ENCODE measurements at places on chromosomes 2 and 18.
A peak's percentile ranks its signal among the peaks of the same experiment; 100 is the strongest.

- peak; percentile 71 for DNase-seq
These were observed 2.7 kb downstream of the STARD7 start for GRCh38 chr2:96205888-96206287.

DNA sequence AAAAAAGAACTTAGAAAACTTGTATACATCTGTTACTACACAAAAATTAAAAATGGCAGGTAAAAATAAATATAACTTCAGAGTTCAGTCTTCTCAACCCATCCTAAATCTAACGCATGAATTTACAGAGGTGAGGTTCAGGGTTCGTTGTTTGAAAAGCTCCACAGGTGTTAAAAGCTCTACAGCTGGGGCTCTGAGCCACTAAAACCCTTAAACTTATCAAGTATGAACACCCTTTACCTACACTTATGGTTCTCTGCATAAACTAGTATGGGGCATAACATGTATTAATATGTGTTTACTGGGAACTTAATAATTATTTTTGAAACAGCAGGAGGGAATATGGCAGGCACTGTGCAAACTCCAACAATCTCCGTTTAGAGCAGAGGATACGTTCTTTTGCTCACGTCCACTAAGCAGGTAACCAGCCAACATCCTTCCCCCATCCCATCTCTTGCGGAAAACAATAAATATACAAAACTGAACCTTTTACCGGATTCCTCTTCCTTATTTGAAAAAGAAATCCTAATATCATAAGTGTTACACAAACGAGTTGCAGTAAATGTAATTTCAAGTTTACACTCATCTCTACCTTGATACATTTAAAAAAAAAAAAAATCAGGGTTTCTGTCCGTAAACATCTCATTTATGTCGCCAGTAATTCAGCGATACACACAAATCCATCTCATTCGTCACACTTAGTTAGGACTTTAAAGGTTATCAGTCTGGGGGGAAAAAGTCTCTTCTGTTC is 1.3 kb downstream of the PIAS2 start:
- no peak for DNase-seq

DNA sequence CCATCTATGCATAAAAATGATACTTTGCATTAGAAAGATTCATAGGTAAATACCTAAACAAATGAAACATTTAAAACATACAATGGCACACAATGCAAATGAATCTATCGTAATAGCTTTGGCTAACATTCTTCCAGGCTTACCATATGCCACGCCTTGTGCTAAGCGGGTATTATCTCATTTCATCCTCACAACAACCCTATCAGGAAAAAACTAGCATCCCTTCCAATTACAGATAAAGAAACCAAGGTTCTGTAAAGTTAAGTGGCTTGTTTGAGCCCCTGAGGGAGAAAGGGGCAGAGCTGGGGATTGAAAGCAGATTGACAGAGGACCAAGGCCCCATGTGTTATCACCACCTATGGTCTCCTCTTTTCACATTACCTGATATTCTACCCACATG is 145.4 kb upstream of the ETAA1 start:
- no peak for DNase-seq

DNA sequence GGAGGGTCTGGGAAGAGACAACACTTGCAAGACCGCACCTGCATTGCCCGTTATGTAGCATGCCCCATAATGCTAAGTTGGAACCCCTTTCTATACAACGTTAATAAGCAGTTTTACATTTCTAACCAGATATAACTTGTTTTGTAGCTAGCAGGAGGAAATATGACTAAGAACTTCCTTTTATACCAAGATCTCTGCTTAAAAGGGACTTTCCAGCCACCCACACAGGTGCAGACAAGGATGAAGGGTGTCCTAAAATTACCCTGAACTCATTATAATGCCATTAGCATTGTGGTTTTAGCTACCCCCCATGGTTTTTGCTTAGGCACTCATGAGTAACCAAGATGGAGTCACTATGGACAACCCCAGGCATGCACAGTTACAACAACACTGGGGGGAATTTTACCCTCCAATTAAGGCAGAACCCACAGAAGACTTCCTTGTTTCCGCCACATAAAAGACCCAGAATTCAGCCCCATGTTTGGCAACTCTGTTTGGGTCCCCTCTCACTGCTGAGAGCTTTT is 362.8 kb downstream of the CBLN2 start:
- no peak for DNase-seq

DNA sequence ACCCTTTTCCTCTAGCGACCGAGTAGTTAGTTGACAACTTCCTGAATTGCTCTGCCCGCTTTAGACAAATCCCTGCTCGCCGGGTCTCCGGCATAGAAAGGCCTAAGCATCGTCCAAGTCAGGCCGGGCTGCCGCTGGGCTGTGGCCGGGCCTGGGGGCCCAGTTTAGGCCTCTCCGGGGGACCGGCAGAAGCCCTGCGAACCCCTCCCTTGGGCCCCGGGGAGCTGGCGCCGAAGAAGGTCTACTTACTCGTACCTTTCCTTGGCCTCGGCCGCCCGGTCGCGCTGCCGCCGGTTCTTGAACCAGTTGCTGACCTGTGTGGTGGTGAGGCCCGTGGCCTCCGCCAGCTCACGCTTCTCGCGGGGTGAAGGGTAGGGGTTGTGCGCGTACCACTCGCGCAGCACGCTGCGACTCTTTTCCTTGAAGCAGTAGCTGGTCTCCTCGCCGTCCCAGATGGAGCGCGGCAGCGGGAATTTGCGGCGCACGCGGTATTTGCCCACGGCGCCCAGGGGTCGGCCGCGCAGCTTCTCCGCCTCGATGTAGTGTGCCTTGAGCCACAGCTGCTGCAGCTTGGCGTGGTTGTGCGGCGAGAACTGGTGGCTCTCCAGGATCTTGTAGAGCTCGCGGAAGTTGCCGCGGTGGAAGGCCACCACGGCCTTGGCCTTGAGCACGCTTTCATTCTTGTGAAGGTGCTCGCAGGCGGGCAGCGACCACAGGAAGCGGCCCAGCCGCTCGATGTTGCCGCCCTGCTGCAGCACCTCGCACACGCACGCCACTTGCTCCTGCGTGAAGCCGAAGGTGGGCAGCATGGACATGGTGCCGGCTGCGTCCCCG is 739 bp downstream of the SIX2 start:
- no peak for DNase-seq

- DNase-seq: no peak
These were observed 20.5 kb upstream of the BCL2L11 start for GRCh38 chr2:111100087-111100764.

GRCh38 chr2:197311421-197312033 is 947 bp upstream of the ANKRD44 start:
- DNase-seq: no peak

GRCh38 chr2:121723316-121723715 is 13.4 kb downstream of the NIFK start:
- no peak for DNase-seq

DNA sequence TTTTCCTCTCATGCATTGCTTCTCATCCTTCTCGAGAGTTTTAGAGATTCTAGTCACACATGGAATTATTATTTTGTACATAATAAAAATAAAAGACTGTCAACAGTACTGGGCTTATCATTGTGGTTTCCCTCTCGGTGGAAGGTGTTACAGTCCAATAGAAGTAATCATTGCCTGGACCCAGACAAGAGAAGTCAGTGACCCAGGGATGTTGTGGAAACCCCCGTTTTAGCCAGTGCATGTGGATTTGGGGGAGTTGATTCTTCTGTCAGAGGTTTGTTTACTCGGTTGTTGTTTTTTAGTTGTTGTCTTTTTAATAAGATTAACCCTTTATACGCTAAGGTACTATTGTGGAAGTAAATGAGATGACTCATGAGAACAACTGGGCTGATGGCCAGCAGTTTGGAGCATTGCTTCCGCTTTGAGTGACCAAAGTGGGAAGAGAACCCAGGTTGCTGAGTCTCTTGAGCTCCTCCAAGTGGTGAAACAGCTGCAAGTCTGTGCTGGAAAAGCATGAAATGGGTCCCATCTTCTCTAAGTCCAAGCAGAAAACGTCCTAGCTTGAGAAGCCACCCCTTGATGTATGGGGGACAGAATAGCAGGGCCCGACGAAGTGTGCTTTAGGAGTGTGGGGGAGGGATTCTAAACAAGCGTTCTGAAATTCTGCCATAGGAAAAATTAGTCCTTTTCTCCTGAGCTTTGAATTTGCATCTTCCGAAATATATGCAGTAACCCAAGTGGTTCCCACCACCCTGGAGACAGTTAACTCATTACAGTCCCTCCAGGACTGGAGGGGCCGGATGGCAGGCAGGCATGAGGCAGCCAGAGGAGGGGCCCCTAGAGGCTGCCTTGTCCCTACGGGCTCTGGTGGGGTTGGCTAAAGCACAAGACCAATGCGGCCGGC is 61.8 kb upstream of the GPR45 start:
- DNase-seq: peak; percentile 64

GRCh38 chr2:102366406-102367112 is 11.0 kb downstream of the IL18R1 start:
- no peak for DNase-seq
